Uterus (tissue), 4 donors: ENCODE measurements at places on chromosomes 13 and 19. TPM values are rescaled to one million over a fixed set of nuclear protein-coding genes. Genes with fewer than 3 reads are reported as not detected.
A peak's percentile ranks its signal among the peaks of the same experiment; 100 is the strongest.

Gene C19orf73
- not detected for total RNA-seq

DNA sequence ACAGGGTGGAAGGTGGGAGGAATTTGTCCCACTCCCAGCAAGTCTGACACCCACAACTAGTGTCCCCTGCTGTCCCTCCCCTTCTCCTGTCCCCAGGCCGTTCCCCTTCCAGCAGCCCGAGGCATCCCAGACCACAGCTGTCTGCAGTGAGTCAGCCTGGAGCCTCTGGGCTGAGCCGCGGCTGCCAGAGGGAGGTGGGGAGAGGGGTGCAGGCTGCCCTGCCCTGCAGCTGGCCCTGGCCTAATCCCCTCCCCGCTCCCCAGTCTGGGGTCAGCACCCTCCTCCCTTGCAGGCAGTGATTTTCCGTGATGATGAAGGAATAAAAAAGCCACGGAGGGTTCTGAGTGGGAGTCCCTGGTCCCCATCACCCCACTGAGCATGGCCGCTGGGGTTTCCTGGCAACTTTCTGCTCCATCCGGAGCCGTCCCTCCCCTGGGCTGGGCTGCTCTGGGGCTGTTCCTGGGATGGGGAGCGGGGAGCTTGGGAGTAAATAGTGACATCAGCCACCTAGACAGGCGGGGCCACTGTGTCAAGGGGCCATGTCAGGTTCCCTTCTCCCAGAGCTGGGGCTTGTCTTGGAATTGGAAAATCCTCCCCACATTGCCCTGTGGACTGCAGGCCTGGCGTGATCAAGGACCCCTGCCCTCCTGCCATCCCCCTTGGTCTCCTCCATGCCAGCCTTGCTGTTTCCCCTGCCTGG, 16.8 kb downstream of the SPC24 start:
- H3K4me3 ChIP-seq, result no peak overlapping the region
- H3K36me3 ChIP-seq, result no peaks in the 10 kb centered on the region
- H3K27me3 ChIP-seq, result no peaks in the 10 kb centered on the region
- peak overlapping the region; percentile 99 for H3K27ac ChIP-seq

DNA sequence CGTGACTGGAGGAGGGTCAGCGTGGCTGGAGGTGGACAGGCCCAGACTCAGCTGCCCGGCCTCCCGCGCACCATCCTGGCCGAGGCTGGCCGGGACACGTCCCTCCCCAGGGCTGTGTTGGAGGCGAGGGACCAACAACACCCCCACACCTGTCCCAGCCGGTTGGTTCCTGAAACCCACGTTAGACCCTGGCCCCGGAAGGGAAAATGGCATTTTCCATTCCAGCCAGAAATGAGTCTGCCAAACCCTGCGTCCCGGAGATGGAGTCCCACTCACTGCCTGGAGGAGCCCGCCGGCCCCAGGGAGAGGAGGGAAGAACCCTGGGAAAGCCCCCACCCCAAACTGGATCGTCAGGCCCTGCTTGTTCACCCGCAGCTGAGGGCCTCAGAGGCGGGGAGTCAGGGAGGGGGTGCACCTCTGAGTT, 4.8 kb upstream of the WDR18 start:
- no peaks in the 10 kb centered on the region for H3K4me1 ChIP-seq
- no peak overlapping the region for H3K4me3 ChIP-seq
- DNase-seq, result no peak
- H3K27ac ChIP-seq, result no peak overlapping the region
- H3K27me3 ChIP-seq, result no peaks in the 10 kb centered on the region

DNA sequence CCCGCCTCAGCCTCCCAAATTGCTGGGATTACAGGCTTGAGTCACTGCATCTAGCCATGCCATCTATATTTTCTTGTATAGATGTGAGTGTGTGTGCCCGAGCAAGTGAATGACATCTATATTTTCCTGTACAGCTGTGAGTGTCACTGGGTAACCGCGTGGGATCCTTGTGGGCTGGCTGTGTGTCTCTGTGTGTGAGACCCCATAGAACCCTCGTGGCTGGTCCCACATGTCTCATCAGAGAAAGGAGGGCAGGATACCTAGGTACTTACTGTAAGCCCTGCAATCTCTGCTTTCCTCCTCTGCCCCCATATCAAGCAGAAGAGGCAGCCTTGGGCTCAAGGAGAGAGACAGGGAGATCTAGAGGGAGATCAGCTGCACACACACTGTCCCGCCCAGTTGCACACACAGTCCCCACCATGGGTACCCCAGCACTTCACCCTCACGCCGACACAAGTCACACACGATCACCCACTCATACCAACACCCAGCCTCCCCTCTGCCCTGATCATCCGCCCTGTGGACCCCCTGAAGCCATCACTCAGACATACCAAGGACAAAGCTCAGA, 655 bp downstream of the DENND1C start:
- no peak overlapping the region for H3K27ac ChIP-seq
- no peaks in the 10 kb centered on the region for H3K36me3 ChIP-seq
- H3K27me3 ChIP-seq, result peaks cover 12% of the 10 kb centered on the region
- H3K4me3 ChIP-seq, result no peak overlapping the region
- H3K4me1 ChIP-seq, result peaks cover 12% of the 10 kb centered on the region
- DNase-seq, result no peak

GRCh38 chr13:110624766-110625756, 9.7 kb downstream of the NAXD start:
- no peaks in the 10 kb centered on the region for H3K36me3 ChIP-seq
- no peaks in the 10 kb centered on the region for H3K27me3 ChIP-seq
- no peaks in the 10 kb centered on the region for H3K4me1 ChIP-seq
